ENCODE measurements at places on chromosomes 16 and 17. TPM values are rescaled to one million over a fixed set of nuclear protein-coding genes. Genes with fewer than 3 reads are reported as not detected.

- DNase-seq, result no peak
Observed at GRCh38 chr16:60905811-60906210, 1130.4 kb downstream of the CDH8 start.

The RHBDL1 gene
- 2.0 TPM for total RNA-seq

DNA sequence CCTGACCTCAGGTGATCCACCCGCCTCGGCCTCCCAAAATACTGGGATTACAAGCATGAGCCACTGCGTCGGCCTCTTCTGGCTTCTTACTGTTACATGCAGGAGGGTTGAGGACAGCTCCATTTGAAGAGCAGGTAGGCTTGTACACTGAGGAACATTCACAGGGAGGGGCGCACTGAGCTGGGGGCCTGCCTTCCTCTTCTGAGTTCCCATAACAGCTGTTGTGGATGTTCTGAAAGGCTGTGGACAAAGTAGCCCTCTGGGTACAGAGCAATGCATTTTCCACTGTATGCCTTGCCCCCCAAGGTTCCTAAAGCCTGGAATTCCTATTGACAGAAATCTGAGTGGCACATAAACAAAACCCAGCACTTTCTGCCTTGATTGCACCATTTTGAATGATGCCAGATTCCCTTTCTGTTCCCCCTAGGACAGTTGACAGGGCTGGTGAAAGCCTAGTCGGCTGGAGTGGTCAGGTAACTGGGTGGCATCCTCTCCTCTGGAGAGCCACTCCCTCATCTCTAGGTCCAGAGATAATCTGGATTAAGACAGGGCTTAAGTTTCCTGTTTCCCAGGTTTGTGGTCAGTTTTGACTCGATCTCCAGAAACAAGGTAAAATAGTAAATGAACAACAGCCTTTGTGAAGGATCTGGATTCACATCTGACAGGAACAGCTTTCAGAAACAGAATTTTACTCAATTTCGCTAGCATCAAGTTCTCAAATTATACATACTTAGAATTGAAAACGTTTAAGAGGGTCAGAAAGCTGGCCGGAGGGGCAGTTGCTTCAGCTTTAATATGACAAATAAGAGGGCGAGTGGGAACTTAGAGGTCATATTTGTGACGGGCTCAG is 1.3 kb upstream of the CDK5R1 start:
- DNase-seq, result no peak

DNA sequence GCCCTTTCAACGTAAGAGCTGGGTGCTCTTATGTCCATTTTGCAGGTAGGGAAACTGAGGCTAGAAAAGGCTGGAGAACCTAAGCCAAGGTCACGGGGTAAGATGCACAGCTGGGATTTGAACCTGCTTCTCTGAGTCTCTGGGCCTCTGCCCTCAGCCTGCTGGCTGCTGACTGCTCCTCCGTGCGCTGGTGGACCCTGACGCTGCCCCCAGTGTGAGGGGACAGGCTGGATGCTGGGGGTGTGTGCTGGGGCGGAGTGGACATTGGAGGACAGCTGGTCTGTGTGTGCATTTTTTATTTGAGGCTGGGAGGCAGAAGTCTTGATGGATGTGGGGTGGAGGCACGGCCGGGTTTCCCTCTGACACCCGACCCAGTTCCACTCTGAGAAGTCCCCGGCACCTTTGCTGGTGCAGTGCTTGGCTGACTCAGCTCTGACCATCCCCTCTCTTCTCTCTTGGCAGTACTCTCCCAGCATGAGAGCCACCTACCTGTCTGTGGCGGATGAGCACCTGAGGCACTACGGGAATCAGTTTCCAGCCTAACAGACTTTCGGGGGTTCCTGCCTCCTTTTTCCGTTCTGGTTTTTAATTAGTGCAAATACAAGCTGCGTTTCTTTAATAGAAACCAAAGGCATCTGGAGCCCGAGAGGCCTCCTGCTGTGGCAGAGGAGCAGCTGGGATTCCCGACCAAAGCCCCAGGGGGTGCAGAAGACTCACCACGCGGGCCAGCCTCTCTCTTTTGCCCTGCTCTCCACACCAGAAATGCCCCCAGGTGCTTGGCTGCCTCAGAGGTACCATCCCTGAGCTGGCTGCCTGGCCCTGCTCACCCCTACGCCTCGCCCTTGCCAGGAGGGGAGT is 14.1 kb upstream of the DNAI2 start:
- DNase-seq, result no peak

The TBC1D3K gene
- not detected for total RNA-seq

DNA sequence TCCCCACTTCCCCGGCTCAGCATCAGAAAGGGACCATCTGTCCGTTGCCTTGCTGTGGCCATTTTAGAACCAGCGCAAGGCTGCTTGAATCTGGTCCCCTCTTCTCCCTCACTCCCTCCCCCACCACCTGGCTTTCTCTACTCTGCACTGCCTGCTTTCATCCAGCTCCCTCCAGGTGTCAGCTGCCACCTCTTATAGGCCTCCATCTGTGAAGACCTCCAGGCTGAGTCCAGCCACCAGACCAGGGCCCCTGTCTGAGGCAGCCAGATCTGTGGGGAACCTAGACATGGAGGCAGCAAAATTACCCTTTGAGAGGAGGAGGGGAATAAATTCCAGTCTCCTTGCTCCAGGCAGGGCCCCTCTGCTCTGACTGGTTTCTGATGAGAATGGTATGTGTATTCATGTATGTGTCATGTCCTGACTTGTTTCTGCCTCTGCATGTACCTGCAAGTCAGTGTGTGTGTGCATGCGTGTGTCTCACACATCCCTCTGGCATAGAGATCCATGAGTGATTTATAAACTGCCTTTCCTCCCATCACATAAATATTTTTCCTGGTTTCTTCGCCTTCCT is 21.1 kb downstream of the MINK1 start:
- no peak for DNase-seq

- DNase-seq, result no peak
Observed at GRCh38 chr16:47829850-47830600, 325.8 kb downstream of the ABCC12 start.

The SPNS3 gene
- total RNA-seq, result 0.41 TPM

The TBC1D3 gene
- not detected for total RNA-seq

The BIRC5 gene
- 6.9 TPM for total RNA-seq

DNA sequence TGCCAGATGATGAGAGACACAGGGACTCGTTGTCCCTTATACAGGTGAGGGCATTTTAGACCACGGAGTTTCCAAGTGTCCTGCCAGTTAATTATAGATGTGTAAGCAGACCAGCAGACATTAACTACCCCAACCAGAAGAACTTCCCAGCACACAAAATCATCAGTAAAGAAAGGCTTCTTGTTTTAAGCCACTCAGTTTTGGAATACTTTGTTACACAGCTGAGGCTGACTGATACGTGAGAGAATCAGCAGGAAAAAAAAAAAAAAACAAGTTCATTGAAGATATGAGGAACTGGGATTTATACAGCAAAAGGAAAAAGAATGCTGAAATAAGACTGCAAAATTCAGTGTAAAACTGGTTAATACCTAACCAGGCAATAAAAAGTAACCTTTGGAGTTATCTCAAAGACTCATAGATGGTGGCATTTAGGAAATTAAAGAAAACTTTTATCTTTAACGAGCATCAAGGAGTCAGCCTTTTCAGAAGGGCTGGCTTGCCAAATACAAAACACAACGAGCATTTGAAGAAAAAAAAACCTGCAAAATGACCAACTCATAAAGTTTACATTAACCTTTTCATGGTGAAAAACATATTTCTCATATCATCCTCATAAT is 28.1 kb downstream of the TMEM238L start:
- DNase-seq, result no peak
